ENCODE measurements at places on chromosomes 5 and 9.
A peak's percentile ranks its signal among the peaks of the same experiment; 100 is the strongest.

DNA sequence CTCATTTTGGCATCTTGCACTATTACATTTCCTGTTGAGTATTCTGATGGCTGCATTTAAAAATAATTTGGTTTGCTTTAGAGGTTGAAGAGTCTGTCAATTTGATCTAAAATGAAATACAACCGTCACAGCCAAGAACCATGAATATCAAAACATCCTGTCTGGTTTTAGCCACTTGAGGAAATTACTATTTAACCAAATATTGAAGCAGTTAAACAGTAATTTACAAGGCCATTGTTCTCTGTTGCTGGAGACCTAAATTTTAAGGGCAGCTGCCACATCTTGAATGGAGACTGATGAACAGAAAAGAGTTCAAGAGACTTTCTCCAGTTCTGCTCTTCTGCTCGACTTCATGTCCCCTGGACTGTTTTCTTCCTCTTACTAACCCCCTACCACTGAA lies 549.4 kb downstream of the LRRC70 start:
- no peak for DNase-seq

- DNase-seq = no peak
These were observed 22.2 kb upstream of the ASS1 start for GRCh38 chr9:130422546-130422945.

DNA sequence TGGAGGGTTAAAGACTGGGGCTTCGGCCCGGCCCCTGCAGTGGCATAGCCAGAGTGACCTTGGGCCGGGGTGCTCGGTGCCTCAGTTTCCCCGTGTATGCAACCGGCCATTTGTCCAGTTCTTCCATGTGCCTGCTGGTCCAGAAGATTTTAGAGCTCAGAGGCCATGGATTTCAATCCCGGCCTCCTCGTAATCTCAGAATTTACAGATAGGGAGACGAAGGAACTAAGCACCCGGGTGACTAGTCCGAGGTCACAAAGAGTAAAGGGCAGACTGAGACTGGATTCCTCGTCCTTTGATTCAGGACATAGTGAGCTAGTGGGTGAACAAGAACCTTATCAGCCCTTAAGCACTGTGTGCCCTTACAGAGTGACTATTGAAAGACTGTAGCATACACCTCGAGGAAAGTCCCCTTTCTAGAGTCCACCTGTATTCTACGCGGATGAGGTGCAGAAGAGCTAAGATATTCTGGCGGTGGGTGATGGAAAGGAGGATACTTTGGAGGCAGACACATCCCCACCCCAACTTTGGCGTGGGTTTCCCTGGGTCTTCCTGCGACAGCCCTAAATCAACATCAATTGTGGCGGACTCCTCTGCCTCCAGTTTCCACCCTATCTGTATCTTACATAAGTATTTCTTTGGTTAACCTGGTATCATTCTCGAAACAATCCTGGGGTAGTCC lies 597 bp downstream of the SLC31A1 start:
- DNase-seq = peak; percentile 40

DNA sequence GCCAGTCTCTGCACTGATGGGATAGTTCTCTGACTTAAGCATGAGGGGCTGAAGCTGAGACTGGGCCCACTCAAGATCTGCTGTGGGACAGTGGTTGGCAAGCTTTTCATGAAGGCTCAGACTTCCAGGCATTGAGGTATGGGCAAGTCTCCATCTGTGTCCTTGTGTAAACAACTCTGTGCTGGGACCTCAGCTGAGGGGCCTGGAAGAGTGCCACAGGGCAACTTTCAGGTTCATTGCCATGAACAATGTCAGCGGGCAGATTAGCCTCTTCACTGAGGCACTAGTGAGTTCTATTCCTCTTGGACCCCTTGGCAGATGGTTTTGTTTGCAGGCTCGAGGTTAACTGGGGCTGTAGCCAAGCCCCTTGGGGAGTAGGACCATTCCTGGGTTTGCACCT lies 127.1 kb downstream of the MRPS30 start:
- DNase-seq = no peak

DNA sequence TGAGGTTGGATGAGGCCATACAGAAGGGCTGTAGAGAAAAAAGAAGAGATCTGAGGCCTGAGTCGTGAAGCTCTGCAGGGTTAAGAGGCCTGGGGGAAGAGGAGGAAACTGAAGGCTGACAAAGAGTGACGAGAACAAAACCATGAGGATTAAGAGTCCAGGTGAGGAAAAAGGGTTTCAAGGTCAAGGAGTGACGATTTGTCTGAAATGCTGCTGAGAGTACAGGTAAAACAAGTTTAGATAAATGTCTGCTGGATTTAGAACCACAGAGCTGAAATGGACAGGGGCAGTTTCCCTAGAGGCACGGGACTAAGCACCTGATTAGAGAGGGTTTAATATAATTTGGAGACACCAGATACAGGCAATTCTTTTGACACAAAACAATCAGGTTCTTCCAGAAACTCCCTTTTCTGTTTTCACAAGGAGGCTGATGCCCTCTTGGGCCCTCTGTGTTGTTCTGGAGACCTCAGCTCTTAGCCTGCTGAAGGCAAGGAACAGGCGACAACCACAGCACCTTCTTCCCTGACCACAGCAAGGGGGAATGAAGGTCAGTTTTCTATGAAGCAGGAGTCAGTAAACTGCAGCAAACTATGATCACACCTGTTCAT lies 14.6 kb upstream of the GCNT1 start:
- no peak for DNase-seq

DNA sequence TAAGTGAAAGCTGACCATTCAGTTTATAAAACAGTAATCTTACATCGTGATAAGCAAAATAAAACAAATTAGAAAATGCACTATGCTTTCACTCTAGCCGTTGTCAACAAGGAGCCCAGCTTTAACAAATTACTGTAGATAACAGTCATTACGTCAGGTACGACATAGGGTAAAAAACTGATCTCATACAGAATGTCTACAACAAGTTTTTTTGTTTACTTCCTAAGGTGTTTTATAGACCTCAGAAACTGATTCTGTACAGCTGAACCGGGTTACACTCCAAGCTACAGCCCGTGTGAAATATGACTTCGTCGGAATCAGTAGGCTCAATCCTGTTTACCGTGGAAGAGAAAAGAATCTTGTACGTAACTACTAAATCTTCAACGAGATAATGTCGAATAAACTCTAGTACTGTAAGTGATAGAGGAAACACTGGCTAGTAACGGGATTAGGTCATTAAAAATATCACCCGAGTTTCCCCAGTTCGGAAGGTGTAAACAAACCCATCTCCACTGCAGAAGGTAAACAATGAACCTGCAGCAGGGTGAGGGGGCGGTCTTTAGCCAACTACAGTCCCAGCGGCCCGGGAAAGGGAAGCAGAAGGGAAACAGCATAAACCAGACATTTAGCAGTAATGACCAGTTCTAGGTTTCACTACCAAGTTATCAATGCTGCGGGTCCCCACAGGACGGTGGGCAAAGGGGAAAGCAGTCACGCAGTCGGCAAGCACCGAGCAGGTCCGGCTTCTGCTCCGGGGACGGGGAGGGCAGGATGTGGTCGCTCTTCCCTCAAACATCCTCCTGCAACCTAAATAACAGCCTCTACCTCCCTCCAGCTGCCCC lies 1.1 kb downstream of the RICTOR start:
- DNase-seq = peak; percentile 69

DNA sequence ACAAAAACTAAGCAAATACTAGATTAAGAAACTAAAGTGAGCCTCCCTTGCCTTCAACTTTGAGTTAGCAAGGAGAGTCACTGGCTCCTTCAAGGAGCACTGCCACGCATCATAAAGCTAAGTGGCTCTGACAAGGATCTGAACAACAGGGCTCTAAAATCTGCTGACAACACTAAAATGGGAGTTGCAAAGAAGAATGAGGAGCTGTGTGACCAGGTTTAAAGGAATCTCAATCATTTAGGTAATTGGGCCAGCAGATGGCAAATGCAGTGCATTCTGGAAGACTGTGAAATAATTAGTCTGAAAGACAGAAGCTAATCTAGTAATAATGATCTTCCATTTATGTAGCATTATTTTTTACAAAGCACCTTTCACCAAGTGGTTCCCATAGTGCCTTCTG lies 297.0 kb upstream of the TAS2R1 start:
- no peak for DNase-seq

Measured in NAMALWA (cell line).